ENCODE measurements at places on chromosomes 5 and 9.

DNA sequence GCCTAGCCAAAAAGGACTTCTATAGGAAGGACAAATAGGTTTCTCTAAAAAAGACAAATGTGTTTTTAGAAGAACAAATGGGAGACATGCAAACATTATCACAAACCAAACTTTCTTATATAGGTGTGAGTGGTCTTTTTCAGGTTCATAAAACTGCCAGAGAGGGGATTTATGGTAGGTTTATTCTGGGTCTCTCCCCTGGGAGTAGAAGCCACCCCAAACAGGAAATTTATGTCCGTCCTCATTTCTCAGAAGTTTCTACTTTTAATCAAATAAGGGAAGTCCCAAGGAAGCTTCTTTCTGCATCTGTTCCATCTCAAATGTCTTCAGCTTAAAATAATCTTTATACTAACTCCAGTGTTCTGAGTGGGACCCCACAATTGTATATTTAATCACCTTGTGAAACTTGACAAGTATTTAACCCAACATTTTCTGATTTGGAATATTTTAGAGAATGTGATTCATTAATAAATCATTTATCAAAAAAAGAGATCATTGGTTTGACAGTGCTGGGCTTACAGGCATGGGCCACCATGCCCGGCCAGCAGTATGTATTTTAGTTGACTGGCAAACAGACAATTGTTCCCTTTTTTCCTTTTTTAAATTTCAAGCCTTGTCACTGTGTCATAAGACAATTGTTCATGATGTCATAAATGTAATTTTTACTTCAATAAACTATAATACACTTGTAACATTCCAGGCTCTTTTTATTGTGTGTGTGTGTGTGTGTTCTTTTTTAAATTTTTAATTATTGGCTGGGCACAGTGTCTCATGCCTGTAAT lies 44.6 kb upstream of the GLDC start:
- DNase-seq = no peak

DNA sequence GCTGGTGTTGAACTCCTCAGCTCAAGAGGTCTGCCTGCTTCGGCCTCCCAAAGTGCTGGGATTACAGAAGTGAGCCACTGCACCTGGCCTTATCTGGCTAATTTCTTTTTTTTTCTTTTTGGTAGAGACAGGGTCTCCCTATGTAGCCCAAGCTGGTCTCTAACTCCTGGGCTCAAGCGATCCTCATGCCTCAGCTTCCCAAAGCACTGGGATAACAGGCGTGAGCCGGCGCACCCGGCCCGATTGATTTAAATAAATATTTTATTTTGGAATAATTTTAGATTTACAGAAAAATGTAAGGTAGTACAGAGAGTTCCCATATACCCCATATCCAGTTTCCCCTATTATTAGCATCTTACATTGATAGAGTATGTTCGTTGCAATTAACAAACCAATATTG lies 155.0 kb upstream of the MVB12B start:
- no peak for DNase-seq

DNA sequence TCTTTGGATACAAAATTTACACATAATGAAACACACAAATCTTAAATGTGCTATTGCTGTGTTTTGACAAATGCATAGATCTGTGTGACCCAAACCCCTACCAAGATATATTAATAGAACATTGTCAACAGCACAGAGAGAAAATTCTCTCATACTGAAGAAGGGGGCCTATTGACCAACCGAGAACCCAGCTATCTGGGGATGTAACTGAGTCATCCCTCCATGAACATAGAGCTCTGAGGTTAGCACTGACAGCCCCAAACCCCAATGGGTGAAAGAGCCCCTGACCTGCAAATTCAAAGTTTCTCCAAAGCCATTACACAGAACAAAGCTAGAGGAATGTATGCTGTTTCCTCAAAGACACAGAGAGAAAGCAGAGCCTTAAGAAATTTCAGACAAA lies 180.8 kb downstream of the PAX5 start:
- DNase-seq = no peak

GRCh38 chr9:89992326-89993198 lies 387.8 kb downstream of the GADD45G start:
- DNase-seq = no peak

Data from H1 (cell line).